NCI-H526 (cell line): ENCODE measurements at places on chromosomes 7 and 10.

DNA sequence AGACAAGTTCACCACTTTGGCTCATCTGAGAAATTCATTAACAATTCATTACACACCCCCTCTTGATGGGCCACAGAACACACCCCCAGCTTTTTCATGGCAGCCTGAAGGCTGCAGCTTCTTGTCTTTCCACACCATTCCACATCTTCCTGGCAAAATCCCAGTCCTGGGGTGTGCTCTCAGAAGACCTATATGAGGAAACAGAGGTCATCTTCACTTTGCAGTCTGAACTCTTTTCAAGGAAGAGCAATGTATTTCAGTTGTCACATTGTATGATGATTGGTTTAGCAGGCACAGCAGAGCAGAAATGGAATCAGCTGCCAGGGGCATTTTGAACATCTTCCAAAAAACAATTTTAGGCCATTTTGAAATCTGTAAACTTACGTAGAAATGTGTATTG is 7.8 kb upstream of the LRRC27 start:
- no peak for DNase-seq

- no peak for DNase-seq
Measured at GRCh38 chr7:30178748-30179436, 44.1 kb downstream of the MTURN start.

- peak; percentile 15 for DNase-seq
Measured at GRCh38 chr10:23886355-23886754, 322.6 kb upstream of the KIAA1217 start.

DNA sequence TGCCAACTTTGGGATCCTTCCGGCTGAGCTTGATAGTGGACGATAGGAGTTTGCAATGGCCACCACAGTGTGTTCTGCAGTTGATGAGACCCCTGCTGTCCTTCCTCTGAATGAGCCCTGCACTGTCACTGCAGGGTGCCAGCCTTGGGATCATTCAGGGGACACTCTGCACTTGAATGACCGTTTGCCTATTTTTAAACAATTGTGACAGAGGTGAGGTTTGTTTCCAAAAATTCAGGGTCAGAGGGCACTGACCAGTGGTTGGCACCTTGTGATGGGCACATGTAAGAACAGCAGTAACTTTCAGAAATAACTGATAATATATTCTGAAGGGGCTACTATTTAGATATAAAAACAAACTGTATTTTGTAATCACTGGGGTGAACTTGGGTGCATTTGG is 48.5 kb upstream of the ADARB2 start:
- no peak for DNase-seq

- no peak for DNase-seq
Measured at GRCh38 chr10:16949816-16950215, 132.6 kb upstream of the RSU1 start.

- DNase-seq, result no peak
Measured at GRCh38 chr10:124677293-124677699, 66.9 kb downstream of the FAM53B start.

DNA sequence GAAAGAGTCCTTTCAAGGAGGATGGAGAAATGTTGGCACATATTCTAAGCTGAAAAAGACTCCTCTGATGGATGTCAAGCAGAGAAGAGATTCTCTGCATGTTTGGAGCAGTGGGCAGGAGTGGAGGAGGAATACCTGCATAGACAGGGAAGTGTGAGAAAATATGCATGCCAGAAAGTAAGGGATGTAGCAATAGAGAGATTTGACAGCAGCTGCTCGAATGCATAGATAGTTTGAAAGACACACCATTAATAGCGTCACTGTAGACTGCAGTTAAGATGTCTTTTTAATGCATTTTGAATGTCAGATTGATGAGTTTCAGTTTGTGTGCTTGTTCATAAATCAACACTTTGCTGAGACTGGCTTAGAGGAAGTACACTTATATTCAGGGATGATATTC is 169.9 kb upstream of the POT1 start:
- no peak for DNase-seq

DNA sequence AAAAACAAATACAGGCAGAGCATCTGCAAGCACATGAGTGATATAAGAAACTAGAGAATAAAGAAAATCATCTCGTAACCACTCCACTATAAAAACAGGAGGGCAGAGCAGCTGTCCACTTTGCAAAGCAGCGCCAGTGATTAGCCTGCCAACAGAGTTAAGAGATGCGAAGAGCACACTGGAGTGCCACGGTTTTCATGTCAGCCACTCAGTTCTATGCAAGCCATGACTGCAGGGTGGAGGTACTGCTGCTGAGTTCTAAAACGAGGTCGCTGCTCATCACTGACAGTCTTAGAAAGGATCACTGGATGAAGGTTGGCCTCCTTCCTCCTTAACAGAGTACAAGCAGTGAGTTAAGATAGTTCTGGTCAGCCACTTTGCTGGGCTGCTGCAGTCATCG is 58.5 kb downstream of the FGFR2 start:
- DNase-seq, result no peak

GRCh38 chr7:114183311-114184088 is 231.1 kb upstream of the FOXP2 start:
- DNase-seq, result no peak

GRCh38 chr10:36344240-36345174 is 702.4 kb upstream of the FZD8 start:
- no peak for DNase-seq

- no peak for DNase-seq
Measured at GRCh38 chr10:128969551-128969950, 497.5 kb upstream of the MGMT start.

DNA sequence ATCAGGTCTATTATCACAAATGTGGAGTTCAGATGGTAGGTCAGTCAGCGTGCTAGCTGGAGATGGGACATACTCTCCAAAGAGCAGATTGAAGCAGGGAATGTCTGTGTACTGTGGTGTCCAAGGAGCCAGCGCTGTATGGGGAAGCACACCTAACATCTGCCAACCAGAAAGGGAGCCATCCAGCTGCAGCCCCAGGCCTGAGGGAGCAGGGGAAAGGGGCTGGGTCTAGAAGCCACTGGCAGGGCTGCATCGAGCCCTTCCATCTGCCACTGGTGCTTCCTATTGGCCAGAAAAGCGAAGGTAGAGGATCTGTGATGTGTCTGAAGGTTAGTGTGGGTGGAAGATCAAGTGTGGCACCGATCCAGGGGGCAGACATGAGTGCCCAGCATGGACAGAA is 8.0 kb upstream of the RAMP3 start:
- no peak for DNase-seq

DNA sequence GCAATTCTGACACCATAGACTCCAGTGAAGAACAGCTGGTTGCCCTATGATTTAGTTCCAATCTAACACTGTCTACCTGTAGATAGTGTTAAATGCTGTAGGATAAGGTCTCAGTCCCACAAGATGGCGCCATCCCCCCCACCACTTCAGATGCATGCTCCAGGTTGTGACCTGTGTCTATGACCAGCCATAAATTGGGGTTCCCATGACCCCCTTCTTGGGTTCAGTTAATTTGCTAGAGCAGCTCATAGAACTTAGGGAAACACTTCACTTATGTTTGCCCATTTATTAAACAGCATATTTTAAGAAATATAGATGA is 13.1 kb downstream of the CCSER2 start:
- no peak for DNase-seq

GRCh38 chr10:80767963-80768362 is 230.3 kb downstream of the SH2D4B start:
- DNase-seq, result no peak

GRCh38 chr7:140049339-140050024 is 13.3 kb downstream of the PARP12 start:
- DNase-seq, result no peak

- no peak for DNase-seq
Measured at GRCh38 chr7:122298618-122299017, 5.9 kb downstream of the FEZF1 start.

GRCh38 chr10:80158598-80159127 is 26.1 kb downstream of the PLAC9 start:
- no peak for DNase-seq

DNA sequence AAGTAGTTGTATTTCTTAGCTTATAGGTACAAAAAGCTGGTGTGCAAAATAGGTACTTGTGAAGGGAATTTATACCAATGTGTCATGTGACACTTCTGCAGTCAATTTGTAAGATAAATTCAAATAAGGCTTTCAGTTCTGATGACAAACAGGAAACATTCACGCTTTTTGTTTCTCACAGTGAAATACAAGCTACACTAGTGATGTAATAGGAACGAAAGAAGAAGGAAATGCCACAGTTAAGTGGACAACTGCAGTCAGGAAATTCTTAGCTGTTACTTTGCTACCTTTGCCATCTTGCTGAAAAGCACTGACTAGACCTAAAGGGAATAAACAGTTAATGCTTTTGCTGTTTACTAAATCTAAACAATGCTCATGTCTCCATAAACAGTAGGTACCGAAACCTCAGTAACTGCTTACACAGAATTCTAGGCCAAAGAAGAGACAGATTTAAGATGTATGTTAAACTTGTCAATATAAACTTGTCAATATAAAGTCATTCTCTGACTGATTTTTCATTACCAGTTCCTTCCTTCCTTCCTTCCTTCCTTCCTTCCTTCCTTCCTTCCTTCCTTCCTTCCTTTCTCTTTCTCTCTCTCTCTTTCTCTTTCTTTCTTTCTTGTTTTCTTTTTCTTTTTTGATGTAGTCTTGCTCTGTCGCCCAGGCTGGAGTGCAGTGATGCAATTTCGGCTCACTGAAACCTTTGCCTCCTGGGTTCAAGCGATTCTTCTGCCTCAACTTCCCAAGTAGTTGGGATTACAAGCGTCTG is 10.1 kb downstream of the OTUD1 start:
- DNase-seq, result no peak

DNA sequence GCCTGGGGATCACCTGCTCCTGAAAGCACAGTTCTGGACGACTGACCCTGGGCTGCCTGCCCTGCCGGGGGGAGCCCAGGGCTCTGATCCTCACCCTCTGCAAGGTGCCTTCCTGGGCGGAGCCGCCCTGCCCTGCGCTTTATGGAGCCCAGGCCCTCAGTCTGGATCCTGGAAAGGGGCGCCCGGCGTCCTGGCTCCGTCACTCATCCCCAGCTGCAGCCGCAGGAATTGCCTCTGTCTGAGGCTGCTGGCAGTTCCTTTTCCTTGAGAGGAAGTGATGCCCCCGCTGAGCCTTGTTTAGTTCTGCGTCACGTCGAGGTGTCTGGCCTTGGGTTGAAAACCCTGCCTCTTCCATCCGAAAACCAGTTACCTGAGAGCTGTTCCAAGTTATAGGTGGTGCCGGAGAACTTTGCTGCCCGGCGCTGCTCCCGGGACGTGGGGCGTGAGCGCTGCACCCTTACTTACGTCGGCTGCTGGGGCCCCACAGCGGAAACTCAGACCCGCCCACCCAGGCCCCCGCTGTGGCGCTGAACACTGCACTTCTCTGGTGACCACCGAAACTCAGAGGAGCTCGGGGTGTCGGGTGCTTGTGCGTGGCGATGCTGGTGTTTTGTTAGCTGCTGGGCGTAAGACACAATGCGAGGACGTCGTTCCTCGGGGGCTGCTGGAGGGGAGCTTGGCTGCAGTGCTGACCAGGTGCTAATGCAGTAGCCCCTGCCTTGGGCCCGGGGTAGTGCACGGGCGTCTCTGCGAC is 5.4 kb downstream of the MAFK start:
- DNase-seq, result no peak

- DNase-seq, result no peak
Measured at GRCh38 chr10:113767222-113767621, 15.7 kb downstream of the PLEKHS1 start.

GRCh38 chr7:80999100-80999499 is 80.2 kb upstream of the SEMA3C start:
- no peak for DNase-seq

DNA sequence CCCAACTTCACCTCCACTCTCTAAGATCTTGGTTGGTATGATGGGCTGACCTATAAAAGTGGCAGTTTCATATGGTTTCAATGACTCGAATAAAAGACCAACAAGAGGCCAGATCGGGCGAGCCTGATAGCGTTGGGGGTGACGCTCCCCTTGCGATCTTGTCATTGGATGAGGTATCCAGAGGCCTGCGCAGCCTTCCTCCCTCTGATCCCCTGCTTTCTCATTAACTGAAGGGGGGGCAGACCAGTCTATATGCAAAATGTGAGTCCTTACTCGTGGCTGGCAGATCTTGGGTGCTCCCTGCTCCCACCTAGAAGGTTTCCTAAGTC is 937 bp upstream of the COBL start:
- DNase-seq, result peak; percentile 33

DNA sequence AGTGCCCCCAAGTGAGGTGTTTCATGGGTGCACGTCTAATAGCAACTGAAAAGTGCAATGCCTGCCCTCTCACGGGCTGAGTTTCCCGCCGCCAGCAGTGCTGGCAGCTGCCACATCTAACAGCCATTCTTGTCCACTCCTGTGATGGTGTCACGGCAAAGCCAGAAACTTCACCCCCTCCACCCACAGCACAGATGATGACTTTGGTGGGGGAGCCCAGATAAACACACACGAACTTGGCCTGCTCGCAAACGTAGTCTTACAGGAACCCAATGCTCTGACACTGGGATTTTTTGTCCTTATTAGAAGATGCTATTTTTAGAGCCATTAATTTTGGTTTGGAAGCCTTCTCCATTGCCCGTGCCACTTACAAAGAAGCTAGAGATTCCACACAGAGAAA is 26.7 kb downstream of the CPXM2 start:
- no peak for DNase-seq

- no peak for DNase-seq
Measured at GRCh38 chr7:138440460-138440859, 19.6 kb upstream of the TRIM24 start.

GRCh38 chr10:48932831-48933664 is 6.6 kb downstream of the LRRC18 start:
- no peak for DNase-seq

- DNase-seq, result peak; percentile 11
Measured at GRCh38 chr10:15141136-15142054, 27.1 kb downstream of the NMT2 start.

DNA sequence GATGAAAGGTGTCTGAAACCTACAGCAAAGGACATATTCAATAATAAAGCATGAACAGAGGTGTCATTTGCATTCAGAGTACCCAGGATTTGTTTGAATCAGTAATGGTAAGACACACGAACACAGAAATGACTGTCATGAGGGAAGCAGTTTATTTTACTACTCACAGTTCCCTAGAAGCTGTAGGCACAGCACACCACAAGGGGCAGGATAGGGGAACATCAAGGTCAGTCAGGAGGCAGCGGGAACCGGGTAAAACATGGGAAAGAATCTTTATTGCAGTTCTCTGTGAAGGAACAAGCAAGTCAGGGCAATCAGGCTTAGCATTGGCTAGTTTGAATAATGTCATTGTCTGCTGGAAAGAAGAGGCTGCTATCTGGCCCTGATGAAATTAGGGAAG is 70.2 kb upstream of the PDSS1 start:
- peak; percentile 61 for DNase-seq

DNA sequence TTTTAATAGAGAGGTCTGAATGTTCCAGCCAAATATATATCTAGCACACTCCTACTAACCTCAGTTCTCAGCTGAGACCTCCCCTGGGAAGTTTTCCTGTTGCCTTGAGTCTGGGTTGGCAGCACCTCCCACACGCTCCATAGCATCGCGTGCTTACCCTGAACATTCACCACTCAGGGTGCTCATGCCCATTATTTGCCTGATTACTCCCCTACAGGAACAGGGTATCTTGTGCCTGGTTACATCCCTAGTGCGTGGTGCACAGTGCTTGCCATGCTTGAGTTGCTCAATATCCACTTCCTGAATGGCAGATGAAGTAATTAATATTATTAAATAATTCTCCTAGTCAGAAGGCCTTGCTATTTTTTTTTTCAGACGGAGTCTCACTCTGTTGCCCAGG is 269.9 kb upstream of the IMMP2L start:
- DNase-seq, result no peak
